ENCODE measurements at places on chromosomes 3 and 15. TPM values are rescaled to one million over a fixed set of nuclear protein-coding genes. Genes with fewer than 3 reads are reported as not detected.

GRCh38 chr3:194540274-194540905 lies 53.6 kb upstream of the ATP13A3 start:
- no peak for DNase-seq

- DNase-seq, result no peak
Measured at GRCh38 chr3:171833789-171834460, 9.2 kb upstream of the TMEM212 start.

DNA sequence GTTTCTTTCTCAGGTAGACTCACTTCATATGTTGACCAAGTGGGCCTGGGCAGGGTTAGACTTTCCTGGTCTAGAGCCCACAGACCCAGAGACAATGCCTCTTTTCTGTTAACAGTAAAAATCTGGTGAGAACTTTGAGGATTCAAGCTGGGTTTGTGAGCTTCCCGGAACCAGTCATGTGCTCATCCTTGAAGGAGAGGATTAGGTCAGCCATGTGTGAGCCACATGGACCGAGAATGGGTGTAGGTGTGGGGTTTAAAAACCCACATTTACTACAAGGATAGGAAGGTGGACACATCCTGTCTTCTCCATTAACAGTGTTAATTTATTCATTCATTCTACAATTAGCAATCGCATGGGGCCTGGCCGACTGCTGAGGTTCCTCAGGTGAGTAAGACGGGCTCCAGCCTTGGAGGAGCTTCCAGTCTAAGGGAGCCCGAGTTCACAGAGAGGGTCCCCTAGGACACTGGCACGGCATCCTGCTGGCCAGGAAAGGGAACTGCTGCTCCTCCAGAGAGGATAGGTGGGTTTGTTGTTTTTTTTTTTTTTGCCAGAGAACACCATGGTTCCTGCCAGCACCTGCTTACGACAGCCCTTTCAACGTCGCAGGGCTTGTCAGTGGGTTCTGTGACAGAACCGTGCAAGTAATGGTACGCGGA lies 69.0 kb downstream of the SQOR start:
- DNase-seq, result no peak

GRCh38 chr15:99128411-99128810 lies 23.5 kb downstream of the SYNM start:
- DNase-seq, result no peak

- no peak for DNase-seq
Measured at GRCh38 chr3:13768453-13768852, 111.4 kb downstream of the WNT7A start.

CCDC33 gene
- polyA plus RNA-seq, result 4.7 TPM

All from right renal cortex interstitium (tissue), 3 donors.